ENCODE measurements at places on chromosomes 1 and 21. TPM values are rescaled to one million over a fixed set of nuclear protein-coding genes. Genes with fewer than 3 reads are reported as not detected.

The EFNA1 gene
- 0.49 TPM for total RNA-seq

GRCh38 chr1:168665975-168666374, 63.0 kb downstream of the DPT start:
- DNase-seq = no peak

GRCh38 chr1:209375671-209376365, 207.7 kb upstream of the CAMK1G start:
- no peak for DNase-seq

DNA sequence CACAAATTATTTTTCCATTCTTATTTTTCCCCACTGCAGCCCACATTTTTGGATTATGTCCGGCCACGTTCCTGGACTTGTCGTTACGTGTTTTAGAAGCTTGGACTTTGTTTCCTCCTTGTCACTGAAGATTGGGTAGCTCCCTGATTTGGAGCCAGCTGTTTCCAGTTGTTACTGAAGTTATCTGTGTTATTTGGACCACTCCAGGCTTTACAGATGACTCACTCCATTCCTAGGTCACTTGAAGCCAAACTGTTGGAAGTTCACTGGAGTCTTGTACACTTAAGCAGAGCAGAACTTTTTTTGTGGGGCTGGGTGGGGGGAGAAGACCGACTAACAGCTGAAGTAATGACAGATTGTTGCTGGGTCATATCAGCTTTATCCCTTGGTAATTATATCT, 12.2 kb upstream of the AXDND1 start:
- no peak for DNase-seq

The RCSD1 gene
- 56.4 TPM for total RNA-seq

DNA sequence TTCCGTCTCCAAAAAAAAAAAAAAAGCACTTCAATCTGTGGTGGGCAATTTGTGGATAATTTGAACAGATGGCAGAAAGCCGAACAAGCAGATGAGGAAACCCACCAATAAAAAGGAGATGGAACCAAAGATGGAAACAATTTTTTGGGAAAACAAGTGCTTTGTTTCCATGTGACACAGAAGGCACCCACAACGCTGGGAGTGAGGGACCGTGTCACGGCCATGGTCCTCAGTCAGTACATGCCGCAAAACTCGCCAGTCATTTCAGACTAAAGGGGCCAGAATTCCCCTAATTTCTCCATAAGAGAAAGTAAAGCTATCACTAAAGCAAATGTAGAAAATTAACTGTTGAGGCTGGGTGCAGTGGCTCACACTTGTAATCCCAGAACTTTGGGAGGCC, 5.0 kb downstream of the CCNL2 start:
- DNase-seq = no peak

The SPRR1B gene
- not detected for total RNA-seq

The GBP6 gene
- 0.23 TPM for total RNA-seq

The CD48 gene
- total RNA-seq = 376 TPM

- peak; percentile 64 for DNase-seq
These were observed 22.8 kb upstream of the TARS2 start for GRCh38 chr1:150464422-150464826.

The OR6K3 gene
- total RNA-seq = not detected

The CHRM3 gene
- total RNA-seq = not detected

- no peak for DNase-seq
These were observed 288.0 kb downstream of the HMCN1 start for GRCh38 chr1:186022184-186022583.

The PLEKHA6 gene
- total RNA-seq = 0.74 TPM

- DNase-seq = no peak
These were observed 6.2 kb downstream of the SMIM1 start for GRCh38 chr1:3778590-3779264.

DNA sequence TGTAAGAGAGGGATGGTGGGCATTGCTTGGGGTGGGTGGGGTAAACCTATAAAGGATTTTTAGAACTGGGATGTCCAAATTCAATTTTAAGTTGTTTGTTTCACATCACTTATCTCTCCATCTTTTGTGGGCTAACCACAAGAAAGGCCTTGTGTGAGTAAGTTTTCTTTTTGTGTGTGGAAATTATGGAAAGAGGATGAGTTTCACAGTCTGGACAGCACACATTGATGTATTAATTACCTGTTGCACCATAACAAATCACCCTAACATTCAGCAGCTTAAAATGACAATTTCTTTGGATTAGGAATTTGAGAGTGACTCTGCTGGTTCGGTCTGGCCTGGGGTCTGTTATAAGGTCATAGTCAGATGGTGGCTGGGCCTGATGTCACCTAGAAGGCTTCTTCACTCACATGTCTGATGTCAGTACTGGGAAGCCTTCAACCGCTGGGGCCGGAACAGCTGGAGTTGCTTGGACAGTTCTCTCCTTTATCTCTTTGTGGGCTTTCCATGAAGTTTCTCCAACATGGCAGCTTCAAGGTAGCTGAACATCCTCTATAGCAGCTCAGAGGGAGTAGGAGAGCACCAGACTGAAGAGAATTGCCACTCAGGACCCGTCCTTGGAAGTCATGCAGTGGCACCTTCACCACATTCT, 2.0 kb upstream of the COL9A2 start:
- no peak for DNase-seq

DNA sequence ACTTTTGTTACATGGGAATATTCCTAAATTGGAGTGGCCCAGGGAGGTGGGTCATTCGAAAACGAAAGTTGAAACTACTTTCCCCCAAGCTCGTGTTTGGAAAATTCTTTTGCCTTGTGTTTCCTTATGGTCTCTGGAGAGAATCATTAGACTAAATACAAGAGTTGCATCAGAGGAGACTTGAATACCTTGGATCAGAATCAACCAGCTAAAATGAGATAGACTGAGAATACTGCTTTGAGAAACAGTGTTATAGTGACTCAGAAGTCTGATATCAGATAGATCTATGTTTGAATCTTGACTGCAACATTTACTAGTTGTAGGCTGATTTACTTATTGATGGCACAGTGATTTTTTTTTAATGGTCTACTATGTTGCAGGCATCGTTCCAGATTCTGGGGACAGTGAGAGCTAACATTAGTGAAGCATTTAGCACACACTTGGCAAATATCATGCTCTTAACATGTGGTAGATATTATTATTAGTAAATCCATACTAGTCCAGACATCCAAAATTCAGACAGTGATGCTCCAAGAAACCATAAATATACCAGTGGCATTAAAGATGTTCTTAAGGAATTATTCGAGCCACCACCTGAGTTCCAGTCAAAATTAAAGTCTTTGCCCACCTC, 12.9 kb upstream of the ACTN2 start:
- no peak for DNase-seq

The MAGOH gene
- 114 TPM for total RNA-seq

The RAP1GAP gene
- total RNA-seq = 1.3 TPM

DNA sequence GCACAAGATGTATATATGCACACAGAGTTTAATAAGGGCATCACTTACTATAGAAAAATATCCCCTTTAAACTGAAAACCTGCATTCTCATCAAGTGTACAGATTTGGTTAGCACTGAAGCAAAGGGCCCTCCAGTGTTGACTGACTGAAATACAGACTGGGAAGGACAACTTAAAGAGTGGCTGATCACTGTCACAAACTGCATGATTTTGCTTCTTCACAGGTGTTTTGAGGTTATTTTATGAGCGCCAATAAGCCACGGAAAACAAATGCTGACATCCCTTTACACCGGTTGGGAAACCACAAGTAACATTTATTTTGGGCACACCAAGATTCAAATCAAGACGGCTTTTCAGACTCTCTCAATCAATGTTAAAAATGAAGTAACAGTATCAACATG, 30.9 kb upstream of the RAP1GAP start:
- DNase-seq = no peak

DNA sequence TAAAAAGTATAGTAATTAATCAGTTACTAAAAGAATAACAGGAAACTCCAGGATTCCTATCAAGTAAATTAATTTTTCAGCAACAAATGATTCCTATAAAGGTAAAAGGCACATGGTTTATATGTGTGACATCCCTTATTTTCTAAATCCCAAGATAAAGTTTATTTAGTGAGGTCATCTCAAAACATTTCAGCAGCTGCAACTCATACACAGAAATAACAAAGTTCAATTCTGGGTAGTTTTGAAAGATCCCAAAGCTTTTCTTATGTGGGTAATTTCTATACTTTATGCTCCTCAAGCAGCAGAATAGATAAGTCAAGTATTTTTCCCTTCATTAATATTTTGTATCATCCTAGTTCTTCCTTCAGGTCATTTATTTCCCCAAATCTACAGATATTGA, 117.7 kb downstream of the EIF4G3 start:
- DNase-seq = no peak

The SVBP gene
- total RNA-seq = 13.7 TPM

DNA sequence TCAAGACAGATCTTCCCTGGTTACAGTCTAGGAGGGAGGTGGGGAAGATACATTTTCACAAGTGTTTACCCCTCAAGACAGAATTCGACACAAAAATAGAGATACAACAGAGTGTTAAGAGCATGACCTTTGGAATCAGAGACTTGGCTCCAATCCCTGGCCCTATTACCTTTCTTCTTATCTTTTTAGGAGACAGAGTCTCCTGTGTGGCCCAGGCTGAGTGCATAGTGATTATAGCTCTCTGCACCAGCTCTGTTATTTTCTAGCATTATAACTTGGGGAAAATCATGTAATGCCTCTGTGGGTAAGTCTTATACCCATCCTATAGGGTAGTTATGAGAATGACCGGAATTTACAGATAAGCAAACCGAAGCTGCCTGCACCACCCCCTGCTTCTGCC, 9.8 kb downstream of the NIPAL3 start:
- DNase-seq = no peak

DNA sequence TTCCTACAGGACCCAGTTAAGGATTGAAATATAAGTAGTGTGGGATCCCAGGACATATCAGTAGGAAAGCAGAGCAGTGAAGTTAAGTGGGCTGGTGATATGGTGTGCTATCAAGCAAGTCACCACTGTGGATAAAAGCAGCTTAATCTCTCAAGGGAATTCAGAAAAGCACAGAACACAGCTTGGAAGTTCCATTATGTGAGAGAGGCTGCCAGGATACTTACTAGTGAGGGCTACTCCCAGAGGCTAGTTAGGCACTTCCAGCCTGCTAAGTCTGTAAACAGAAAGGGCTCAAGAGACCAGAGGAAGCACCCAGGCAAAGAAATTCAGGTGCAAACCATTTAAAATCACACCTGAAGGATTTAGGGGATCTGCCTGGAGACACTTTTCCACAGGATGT, 18.8 kb upstream of the GRIK1 start:
- DNase-seq = no peak

GRCh38 chr1:9689011-9689706, 37.6 kb downstream of the PIK3CD start:
- DNase-seq = peak; percentile 88

The DIRAS3 gene
- total RNA-seq = 0.52 TPM

DNA sequence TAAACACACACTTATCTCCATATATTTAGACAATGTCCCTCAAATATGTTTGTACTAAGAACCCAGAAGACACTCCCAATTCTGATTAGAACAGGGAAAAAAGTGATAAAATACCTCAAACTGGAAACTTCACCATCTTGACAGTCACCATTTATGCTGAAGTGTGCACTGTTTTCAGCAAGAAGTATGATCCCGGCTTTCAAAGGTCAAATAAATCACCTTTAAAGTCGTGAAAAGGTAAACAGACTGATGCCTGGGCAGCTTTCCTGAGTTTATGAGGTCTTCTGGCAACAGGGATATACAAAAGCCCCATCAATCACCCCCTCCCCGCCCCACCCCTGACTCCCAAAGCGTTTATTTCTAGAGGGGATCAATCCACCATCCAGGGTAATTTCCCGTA, 37.9 kb downstream of the HLX start:
- DNase-seq = no peak

The CDC42BPA gene
- 3.0 TPM for total RNA-seq

DNA sequence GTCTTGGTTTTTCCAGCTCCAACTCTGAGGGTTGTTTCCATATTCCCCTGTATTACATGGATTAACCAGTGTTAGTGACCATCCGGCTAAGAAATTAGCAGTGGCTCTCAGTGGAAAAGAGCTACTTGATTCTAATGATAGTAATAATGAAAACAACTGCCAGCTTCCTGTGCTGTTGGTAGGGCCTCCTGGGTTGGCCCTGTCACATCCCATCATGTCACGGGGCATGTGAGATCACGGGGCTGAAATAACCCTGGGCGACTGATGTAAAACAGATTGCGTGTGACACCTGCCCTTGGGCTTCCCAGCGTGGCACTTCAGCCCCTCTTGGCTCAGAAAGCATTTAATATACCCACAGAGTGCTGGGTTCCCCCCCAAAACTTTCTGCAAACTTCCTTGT, 149.0 kb downstream of the ROR1 start:
- DNase-seq = no peak

DNA sequence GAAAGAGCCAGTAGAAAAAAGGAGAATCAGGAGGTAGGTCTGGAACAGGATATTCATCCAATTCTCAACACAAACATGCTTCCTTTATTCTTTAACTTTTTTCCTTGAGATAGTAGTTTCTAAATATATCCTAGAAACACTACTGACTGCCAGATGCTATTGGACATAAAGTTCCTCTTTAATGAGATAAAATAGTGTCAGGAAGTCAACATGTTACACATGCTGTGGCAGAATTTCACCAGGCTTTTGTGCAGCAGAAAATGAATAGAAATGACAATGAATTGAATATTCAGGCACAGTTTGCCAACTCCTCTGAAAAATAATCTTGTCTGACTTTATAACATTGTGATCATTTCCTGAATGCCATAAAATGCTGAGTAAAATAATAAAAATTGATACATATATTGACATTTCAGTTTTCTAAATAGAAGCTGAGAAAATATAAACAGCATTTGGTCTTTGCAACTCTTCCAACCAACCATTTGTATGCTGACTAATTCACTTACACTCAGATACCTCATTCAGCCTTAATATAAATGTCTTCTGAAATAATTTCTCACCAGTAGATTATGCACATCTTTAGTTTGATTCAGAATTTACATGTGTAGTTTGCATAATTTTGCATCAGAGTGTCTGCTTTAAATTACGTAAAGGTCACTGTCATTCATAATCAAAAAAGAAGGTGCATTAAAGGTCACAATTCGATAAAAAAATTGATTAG, 486.1 kb upstream of the ADGRL2 start:
- DNase-seq = no peak

The RGS8 gene
- not detected for total RNA-seq

GRCh38 chr21:33848249-33848953, 67.2 kb downstream of the ATP5PO start:
- DNase-seq = no peak

The KRTCAP2 gene
- total RNA-seq = 145 TPM

The AHDC1 gene
- 10.0 TPM for total RNA-seq

GRCh38 chr1:169508432-169509338, 22.9 kb upstream of the SLC19A2 start:
- DNase-seq = no peak

DNA sequence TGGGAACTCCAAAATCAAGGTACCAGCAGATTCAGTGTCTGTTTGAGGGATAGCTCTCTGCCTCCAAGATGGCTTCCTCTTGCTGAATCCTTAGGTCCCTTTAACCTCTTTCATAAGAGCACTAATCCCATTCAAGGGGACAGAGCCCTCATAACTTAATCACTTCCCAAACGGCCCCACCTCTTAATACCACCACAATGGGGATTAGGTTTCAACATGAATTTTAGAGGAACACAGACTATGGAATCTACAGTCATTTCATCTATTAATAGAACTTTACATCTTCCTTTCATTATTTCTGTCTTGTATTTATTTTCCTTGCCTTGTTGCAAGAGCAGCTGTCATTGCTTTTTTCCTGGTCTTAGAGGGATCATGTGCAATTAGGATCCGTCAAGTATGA, 30.3 kb downstream of the HOOK1 start:
- no peak for DNase-seq
